ENCODE measurements at places on chromosomes 7 and 10. TPM values are rescaled to one million over a fixed set of nuclear protein-coding genes. Genes with fewer than 3 reads are reported as not detected.

TBC1D12 gene
- 19.0 TPM for total RNA-seq

DNA sequence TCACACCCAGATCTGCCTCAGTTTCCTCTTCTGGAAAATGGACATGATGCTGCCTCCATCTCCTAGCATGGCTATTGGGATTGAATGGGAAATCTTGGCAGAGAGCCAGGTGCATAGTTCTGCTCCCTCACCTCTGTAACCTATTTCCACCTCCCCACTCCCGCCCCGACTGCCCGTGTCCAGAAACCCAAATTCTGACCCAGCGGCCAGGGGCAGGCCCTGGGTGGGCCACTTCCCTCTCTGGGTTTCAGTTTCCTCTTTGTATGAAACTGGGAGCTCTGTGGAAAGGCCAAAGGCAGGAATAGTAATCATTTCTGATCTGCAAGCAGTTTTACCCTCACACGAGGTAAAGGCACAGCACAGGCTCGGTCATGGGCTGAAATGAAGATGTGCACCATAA is 74.1 kb upstream of the DUSP5 start:
- H3K4me1 ChIP-seq = no peaks in the 10 kb centered on the region
- no peak overlapping the region for H3K27ac ChIP-seq
- no peak overlapping the region for H3K4me3 ChIP-seq
- no peaks in the 10 kb centered on the region for H3K27me3 ChIP-seq

DNA sequence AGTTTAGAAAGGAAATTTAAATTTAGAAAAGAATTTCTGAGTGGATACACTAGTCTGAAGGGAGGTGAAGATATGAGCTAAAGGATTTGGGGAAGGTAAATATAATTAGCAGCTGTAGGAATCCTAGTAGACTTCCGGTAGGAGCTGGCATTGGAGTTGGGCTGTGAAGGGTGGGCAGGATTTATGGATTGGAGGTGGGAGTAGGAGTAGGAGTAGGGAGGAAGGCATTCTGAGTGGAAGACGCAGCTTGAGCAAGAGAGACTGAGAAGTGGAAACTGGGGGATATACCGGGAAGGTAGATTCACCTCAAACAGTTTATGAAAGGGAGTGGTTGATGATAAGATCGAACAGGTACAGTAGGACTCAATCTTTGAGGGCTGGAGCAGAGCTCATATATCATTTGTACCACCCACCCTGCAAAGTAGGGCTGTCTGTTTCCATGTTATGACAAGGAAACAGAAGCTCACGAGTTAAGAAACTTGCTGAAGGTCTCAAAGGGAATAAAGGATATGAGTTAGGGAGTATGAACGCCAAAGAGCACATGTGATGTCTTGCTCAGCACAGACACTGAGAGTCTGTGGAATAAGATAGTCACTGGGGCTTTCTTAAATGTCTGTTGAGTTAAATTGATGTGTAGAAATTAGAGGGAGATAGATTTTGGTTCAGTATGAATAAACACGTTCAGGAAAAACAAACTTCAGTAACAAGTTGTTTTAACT is 81.6 kb downstream of the RPS24 start:
- no peak for DNase-seq
- H3K27me3 ChIP-seq = no peaks in the 10 kb centered on the region

- no peak overlapping the region for H3K27ac ChIP-seq
- H3K27me3 ChIP-seq = no peaks in the 10 kb centered on the region
- H3K4me3 ChIP-seq = no peak overlapping the region
- H3K36me3 ChIP-seq = no peaks in the 10 kb centered on the region
- DNase-seq = no peak
Measured at GRCh38 chr7:42070068-42070467, 166.9 kb downstream of the GLI3 start.

- DNase-seq = no peak
- no peak overlapping the region for H3K4me3 ChIP-seq
- H3K36me3 ChIP-seq = no peaks in the 10 kb centered on the region
- no peak overlapping the region for H3K27ac ChIP-seq
Measured at GRCh38 chr7:2702594-2702957, 14.6 kb downstream of the AMZ1 start.

DNA sequence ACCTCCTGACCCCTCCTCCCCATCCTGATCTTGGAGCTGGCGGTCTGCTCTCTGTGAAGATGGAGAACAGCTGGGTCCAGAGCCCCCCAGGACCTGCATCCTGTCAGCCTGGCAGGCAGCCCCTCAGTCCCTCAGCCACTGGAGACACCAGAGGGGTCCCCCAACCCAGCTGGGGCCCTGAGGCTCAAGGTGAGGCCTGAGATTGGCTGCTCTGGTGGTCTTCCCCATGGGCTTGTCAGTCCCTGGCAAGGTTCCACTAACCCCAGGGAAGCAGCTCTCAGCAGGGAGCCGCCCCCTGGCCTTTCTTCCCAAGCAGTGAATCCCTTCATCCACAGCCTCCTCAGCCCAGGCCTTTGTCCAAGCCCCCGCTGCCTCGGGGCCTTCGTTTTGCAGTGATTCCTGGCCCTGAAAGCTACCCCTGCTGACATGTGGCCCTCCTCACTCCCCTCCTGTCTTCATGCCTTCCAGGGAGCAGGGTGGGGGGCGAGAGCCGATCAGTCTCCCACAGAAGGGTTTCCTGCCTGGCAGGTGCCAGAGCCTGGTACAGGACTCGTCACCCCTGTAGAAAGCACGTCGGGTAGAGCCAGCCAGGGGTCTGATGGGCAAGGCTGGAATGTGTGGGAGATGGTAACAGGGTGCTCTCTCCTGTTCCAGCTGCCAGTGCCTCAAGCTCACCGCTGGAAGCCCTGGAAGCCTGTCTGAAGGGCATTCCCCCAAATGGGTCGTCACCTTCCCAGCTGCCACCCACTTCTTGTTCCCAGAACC is 48.5 kb downstream of the ZNF467 start:
- no peak overlapping the region for H3K27ac ChIP-seq
- peaks cover 6% of the 10 kb centered on the region for H3K36me3 ChIP-seq
- peaks cover 5% of the 10 kb centered on the region for H3K4me1 ChIP-seq
- no peaks in the 10 kb centered on the region for H3K27me3 ChIP-seq
- no peak for DNase-seq

- peak overlapping the region; percentile 70 for H3K4me3 ChIP-seq
- H3K27ac ChIP-seq = peak overlapping the region; percentile 54
- H3K36me3 ChIP-seq = no peaks in the 10 kb centered on the region
- H3K27me3 ChIP-seq = no peaks in the 10 kb centered on the region
Measured at GRCh38 chr10:43264965-43265798, 1.7 kb downstream of the RASGEF1A start.

SDHAF3 gene
- total RNA-seq = 8.5 TPM

DNA sequence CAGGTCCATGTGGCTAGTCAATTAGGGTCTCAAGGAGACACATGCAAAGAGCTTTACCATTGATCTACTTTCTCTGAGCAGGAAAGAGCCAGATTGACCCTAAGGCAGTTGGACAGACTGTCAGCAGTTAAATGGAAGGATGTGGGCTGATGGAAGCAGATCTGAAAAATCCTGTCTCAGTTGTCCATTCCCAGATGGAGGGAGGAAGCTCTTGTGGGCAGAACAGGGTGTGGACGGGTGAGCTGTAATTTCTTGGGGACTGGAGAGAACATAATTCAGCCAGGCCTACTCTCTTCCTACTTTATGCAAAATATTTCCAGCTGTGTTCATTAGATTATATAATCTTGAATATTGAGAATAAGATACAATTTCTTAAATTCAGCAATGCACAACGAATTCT is 163.6 kb downstream of the GNAT3 start:
- no peak for DNase-seq
- no peak overlapping the region for H3K27ac ChIP-seq

DNA sequence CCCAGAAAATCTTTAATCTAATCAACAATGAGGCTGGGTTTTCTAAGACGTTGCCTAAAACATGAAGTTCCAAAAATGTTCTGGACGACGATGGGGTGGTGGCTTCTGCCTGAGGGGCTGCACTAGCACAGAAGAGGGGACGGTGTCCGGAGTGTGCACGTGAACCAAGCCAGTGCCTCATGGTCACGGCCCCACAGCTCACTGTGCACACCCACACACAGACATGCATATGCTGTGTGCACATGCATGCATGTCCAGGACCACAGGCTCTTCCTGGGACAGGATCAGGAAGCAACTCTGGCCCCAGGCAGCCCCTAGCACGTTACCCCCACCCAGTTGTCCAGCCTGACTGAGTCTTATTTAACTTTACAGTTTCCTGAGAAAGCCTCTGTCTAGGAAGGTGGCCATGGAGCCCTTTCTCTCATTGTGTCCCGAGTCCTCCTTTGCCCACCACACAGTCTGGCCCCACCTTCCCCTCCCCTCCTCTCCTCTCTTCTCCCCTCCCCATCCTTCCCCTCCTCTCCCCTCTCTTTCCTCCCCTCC is 100.8 kb downstream of the DNAJB6 start:
- no peak for DNase-seq
- no peaks in the 10 kb centered on the region for H3K27me3 ChIP-seq
- H3K27ac ChIP-seq = no peak overlapping the region
- H3K36me3 ChIP-seq = no peaks in the 10 kb centered on the region
- no peak overlapping the region for H3K4me3 ChIP-seq
- H3K4me1 ChIP-seq = no peaks in the 10 kb centered on the region

IGFBP3 gene
- total RNA-seq = 159 TPM

ORAI2 gene
- 8.3 TPM for total RNA-seq

DNA sequence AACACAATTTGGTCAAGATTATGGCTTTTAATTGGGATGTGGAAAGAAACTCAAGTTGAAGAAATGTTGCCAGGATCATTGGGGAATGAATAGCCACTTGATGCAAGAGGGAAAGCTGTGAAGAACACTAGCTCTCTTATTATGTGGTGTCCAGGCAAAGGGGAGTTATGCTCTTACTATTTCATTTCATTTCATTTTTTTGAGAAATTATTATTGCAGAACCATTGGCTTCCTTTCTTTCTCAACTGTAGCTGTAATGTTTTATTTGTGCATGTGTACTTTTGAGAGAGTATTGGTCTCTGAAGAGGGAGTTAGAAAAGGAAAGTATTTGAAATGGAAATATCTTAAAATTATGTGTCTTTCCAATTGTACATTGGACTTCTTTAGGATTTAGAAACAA is 312.6 kb upstream of the BMPER start:
- H3K4me1 ChIP-seq = no peaks in the 10 kb centered on the region
- no peak overlapping the region for H3K4me3 ChIP-seq
- no peak overlapping the region for H3K27ac ChIP-seq
- no peaks in the 10 kb centered on the region for H3K27me3 ChIP-seq
- no peak for DNase-seq

GRCh38 chr7:124201768-124202349 is 169.0 kb upstream of the TMEM229A start:
- H3K27me3 ChIP-seq = no peaks in the 10 kb centered on the region
- H3K27ac ChIP-seq = no peak overlapping the region
- DNase-seq = no peak
- H3K36me3 ChIP-seq = no peaks in the 10 kb centered on the region
- no peak overlapping the region for H3K4me3 ChIP-seq

GRCh38 chr10:12844811-12845483 is 156.6 kb downstream of the CCDC3 start:
- H3K36me3 ChIP-seq = no peaks in the 10 kb centered on the region
- no peak for DNase-seq
- H3K4me1 ChIP-seq = peaks cover 9% of the 10 kb centered on the region
- H3K27me3 ChIP-seq = no peaks in the 10 kb centered on the region

GRCh38 chr7:44375236-44375699 is 49.9 kb upstream of the CAMK2B start:
- no peaks in the 10 kb centered on the region for H3K4me1 ChIP-seq
- no peaks in the 10 kb centered on the region for H3K27me3 ChIP-seq
- no peak overlapping the region for H3K4me3 ChIP-seq
- no peak overlapping the region for H3K27ac ChIP-seq
- DNase-seq = no peak

DNA sequence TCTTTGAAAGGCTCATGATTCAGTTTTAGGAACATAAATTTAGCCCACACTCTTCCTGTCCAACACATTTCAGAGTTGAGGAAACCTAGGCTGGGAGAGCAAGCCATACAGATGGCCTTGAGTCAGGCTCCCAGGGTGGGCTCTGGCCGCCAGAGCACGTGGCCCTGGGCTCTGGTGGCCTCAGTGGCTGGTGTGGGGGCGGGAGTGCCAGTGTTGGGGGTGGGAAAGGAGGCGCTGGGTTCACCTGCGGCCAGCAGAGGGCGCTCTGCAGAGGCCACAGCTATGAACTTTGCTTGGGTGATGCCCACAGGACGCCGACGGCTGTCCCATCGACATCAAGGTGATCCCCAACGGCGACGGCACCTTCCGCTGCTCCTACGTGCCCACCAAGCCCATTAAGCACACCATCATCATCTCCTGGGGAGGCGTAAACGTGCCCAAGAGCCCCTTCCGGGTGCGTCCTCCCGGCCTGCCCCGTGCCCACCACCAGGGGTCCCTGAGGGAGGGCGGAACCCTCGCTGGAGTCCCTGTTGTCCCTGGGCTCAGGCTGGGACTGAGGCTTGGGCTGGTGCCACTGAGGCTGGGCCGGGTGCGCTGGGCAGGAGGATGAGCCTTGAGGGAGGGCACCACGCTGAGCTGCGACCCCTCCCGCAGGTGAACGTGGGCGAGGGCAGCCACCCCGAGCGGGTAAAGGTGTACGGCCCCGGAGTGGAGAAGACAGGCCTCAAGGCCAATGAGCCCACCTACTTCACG is 11.9 kb downstream of the FLNC start:
- no peaks in the 10 kb centered on the region for H3K4me1 ChIP-seq
- no peak for DNase-seq
- no peak overlapping the region for H3K27ac ChIP-seq
- H3K4me3 ChIP-seq = no peak overlapping the region
- no peaks in the 10 kb centered on the region for H3K27me3 ChIP-seq

- no peaks in the 10 kb centered on the region for H3K27me3 ChIP-seq
- no peaks in the 10 kb centered on the region for H3K36me3 ChIP-seq
- H3K4me1 ChIP-seq = no peaks in the 10 kb centered on the region
- no peak overlapping the region for H3K27ac ChIP-seq
- H3K4me3 ChIP-seq = no peak overlapping the region
Measured at GRCh38 chr10:93403152-93404047, 78.7 kb downstream of the MYOF start.

- H3K4me3 ChIP-seq = no peak overlapping the region
- peaks cover 5% of the 10 kb centered on the region for H3K4me1 ChIP-seq
- peak overlapping the region; percentile 45 for H3K27ac ChIP-seq
- H3K27me3 ChIP-seq = no peaks in the 10 kb centered on the region
- no peak for DNase-seq
- peaks cover 31% of the 10 kb centered on the region for H3K36me3 ChIP-seq
Measured at GRCh38 chr7:100686822-100687211, 7.2 kb downstream of the GIGYF1 start.

- H3K4me3 ChIP-seq = no peak overlapping the region
- peaks cover 5% of the 10 kb centered on the region for H3K4me1 ChIP-seq
- H3K27ac ChIP-seq = no peak overlapping the region
- no peaks in the 10 kb centered on the region for H3K27me3 ChIP-seq
- no peaks in the 10 kb centered on the region for H3K36me3 ChIP-seq
Measured at GRCh38 chr10:70367195-70367796, 15.1 kb downstream of the LRRC20 start.

GRCh38 chr7:101058355-101058754 is 26.9 kb upstream of the TRIM56 start:
- H3K27me3 ChIP-seq = peaks cover 22% of the 10 kb centered on the region
- no peaks in the 10 kb centered on the region for H3K36me3 ChIP-seq

DNA sequence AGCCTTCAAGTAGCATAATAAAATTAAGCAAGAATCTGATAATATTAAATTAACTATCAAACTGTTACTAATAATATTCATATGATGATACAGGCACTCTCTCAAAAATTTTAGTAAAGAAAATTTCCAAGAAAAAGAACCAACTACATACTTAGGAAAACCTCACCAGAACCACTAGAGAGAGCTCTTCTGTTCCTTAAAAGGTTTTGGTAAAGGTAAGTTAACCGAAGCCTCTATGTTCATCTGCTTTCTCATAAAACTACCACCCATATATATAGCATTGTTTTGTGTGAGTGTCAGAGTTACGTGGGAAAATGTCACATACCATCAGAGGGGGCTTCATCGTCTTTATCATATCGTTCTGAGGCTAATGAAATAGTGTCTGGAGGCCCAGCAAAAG is 20.7 kb downstream of the SKAP2 start:
- no peaks in the 10 kb centered on the region for H3K36me3 ChIP-seq
- H3K4me1 ChIP-seq = no peaks in the 10 kb centered on the region
- no peak overlapping the region for H3K4me3 ChIP-seq
- no peak for DNase-seq
